ENCODE measurements at places on chromosomes 6 and 20. TPM values are rescaled to one million over a fixed set of nuclear protein-coding genes. Genes with fewer than 3 reads are reported as not detected.

DNA sequence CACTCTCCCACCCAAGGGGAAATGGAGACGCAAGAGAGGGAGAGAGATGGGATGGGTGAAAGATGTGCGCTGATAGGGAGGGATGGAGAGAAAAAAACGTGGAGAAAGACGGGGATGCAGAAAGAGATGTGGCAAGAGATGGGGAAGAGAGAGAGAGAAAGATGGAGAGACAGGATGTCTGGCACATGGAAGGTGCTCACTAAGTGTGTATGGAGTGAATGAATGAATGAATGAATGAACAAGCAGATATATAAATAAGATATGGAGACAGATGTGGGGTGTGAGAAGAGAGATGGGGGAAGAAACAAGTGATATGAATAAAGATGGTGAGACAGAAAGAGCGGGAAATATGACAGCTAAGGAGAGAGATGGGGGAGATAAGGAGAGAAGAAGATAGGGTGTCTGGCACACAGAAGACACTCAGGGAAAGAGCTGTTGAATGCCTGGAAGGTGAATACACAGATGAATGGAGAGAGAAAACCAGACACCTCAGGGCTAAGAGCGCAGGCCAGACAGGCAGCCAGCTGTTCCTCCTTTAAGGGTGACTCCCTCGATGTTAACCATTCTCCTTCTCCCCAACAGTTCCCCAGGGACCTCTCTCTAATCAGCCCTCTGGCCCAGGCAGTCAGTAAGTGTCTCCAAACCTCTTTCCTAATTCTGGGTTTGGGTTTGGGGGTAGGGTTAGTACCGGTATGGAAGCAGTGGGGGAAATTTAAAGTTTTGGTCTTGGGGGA is 754 bp downstream of the TNF start:
- H3K27me3 ChIP-seq: no peaks in the 10 kb centered on the region
- DNase-seq: peak; percentile 71
- peaks cover 74% of the 10 kb centered on the region for H3K36me3 ChIP-seq
- H3K27ac ChIP-seq: peak overlapping the region; percentile 99
- peak overlapping the region; percentile 99 for H3K4me3 ChIP-seq

- H3K27ac ChIP-seq: peak overlapping the region; percentile 25
- peaks cover 26% of the 10 kb centered on the region for H3K36me3 ChIP-seq
- H3K27me3 ChIP-seq: no peaks in the 10 kb centered on the region
- peaks cover 25% of the 10 kb centered on the region for H3K4me1 ChIP-seq
- no peak overlapping the region for H3K4me3 ChIP-seq
Measured at GRCh38 chr20:34585019-34585418, 26.5 kb downstream of the MAP1LC3A start.

DNA sequence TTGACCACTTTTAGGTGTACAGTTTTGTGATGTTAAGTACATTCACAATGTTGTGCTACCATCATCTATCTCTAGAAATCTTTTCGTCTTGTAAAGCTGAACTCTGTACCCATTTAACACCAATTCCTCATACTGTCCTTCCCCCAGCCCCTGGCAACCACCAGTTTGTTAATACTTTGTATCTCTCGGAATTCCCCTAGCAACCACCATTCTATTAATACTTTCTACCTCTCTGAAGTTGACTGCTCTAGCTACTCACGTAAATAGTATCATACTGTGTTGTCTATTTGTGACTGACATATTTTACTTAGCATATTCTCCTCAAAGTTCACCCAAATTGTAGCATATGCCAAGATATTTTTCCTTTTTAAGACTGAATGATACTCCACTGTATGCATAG is 82.3 kb upstream of the CLDN20 start:
- H3K4me3 ChIP-seq: no peak overlapping the region
- no peaks in the 10 kb centered on the region for H3K27me3 ChIP-seq
- DNase-seq: no peak
- H3K27ac ChIP-seq: no peak overlapping the region
- peaks cover 47% of the 10 kb centered on the region for H3K36me3 ChIP-seq

DNA sequence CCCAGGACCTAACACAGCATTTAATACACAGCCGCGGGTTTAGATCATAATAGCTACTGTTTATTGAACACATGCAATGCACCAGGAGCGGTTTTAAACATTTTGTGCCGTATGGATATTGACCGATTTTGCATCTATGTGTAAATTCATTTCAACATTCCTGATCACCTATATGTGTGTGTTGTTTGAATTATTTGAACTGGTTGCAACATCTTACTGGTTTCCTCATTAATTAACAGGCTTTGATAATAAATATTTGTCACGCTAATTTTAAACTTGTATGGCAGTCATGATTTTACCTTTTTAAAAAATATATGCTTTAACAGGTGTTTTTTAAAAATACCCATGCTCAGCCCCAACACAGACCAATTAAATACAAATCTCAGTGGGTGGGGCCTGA is 35.8 kb downstream of the CPNE5 start:
- H3K4me1 ChIP-seq: no peaks in the 10 kb centered on the region
- no peak for DNase-seq
- peaks cover 20% of the 10 kb centered on the region for H3K27me3 ChIP-seq
- H3K27ac ChIP-seq: no peak overlapping the region
- H3K4me3 ChIP-seq: no peak overlapping the region

GRCh38 chr20:41903586-41903985 is 285.4 kb upstream of the CHD6 start:
- no peak for DNase-seq
- no peaks in the 10 kb centered on the region for H3K4me1 ChIP-seq

GRCh38 chr20:61253640-61254511 is 1.8 kb downstream of the CDH4 start:
- no peak overlapping the region for H3K4me3 ChIP-seq
- no peak for DNase-seq
- H3K27ac ChIP-seq: no peak overlapping the region

DNA sequence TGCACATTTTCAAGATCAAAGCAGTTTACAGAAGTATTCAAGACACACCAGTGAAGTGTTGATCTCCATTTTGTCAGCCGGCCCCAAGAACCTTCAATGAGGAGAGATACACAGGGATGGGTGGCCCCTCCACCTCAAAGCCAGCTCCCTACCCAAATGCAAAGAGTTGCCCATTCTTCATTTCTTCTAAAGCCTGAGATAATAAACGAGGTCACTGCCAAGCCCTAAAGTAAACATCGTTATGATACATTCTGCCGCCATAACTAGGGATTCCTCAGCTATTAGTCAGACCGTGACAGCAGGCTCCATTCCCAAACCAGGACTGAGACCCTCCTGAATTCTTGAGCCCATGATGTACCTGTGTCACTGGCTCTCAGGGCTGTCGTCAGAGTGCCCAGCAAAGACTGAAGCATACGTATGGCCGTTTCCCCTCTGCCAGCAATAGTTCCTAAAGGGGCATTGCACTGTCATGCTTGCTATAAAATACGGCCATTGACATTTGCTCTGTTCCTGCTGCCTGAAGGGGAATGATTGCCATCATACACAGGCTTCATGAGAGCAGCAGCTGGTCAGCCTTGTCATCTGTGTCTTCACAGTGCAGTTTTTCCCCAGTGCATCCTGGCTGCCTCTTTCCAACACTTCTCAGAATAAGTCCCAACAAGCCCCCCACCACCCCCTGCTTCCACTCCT is 41.7 kb downstream of the ISM1 start:
- H3K27ac ChIP-seq: no peak overlapping the region
- peaks cover 12% of the 10 kb centered on the region for H3K4me1 ChIP-seq
- H3K36me3 ChIP-seq: no peaks in the 10 kb centered on the region
- H3K4me3 ChIP-seq: no peak overlapping the region

DNA sequence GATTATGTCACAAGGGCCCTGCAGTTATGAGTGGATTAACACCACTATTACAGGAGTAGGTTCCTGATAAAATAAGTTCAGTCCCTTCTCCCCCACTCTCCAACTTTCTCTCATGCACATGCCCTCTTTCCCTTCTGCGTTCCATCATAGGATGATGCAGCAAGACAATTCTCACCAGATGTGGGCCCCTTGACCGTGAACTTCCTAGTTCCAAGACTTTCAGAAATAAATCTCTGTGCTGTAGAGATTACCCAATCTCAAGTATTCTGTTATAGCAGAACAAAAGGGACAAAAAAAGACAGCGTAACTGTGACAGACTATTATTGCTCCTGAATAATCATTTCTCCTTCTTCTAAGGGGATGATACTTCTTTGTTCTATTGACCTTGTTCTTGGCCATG is 33.8 kb upstream of the TMEM244 start:
- peaks cover 5% of the 10 kb centered on the region for H3K4me1 ChIP-seq
- no peak overlapping the region for H3K4me3 ChIP-seq
- no peaks in the 10 kb centered on the region for H3K36me3 ChIP-seq
- peaks cover 6% of the 10 kb centered on the region for H3K27me3 ChIP-seq
- DNase-seq: no peak
- no peak overlapping the region for H3K27ac ChIP-seq

DNA sequence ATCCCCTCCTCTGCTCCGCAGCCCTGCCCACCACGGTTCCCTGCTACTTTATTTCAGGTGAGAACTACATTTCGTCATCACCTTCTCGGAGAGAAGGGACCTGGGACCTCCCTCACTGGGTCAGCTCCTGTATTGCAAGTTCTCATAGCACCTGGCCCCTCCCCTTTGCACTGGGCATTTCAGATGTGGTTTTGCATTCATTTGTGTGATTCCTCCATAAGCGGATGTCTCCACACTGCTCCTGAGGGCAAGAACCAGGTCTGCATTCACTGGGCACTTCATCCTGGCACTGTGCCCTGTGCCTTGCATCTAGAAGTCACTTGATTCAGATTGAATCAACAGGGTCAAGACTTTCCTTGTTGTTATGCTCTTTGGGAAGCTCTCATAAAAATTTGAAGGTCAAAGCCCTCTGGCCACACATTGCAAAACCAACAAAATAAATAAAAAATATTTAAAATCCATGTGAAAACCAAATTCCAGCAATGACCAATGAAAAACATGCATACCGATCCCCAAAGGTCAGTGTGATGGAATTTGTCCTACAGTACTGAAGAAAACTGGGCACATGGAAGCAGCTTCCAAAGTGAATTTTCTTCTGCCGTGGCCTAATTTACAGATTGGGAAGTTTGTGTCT is 89.1 kb upstream of the F13A1 start:
- no peak for DNase-seq
- peaks cover 11% of the 10 kb centered on the region for H3K27me3 ChIP-seq
- no peak overlapping the region for H3K4me3 ChIP-seq
- H3K4me1 ChIP-seq: no peaks in the 10 kb centered on the region
- no peak overlapping the region for H3K27ac ChIP-seq

DNA sequence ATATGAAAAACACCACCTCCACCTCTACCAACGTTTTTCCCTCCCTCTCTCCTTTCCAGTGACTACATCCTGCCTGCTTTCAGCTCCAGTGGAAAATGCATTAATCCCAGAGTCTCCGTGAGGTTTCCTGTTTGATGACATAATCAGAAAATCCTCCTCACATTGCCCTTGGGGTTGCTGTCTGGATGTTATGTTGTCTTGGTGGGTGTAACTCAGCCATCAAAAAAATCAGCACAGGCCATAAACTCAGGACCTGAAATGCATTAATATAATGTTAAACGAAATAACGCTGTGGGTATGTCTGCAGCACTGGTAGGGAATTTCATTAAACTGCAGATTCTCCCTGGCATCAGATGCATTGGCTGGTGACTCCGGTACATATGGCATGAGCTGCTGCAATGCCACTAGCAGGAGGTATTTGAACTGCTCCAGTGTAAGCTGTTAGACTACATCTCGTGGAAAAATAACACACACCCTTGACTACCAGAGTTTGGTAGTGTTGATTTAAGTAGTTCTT is 297.8 kb downstream of the PRL start:
- peaks cover 6% of the 10 kb centered on the region for H3K27me3 ChIP-seq
- H3K4me3 ChIP-seq: no peak overlapping the region
- H3K4me1 ChIP-seq: no peaks in the 10 kb centered on the region
- no peak overlapping the region for H3K27ac ChIP-seq
- DNase-seq: no peak

DNA sequence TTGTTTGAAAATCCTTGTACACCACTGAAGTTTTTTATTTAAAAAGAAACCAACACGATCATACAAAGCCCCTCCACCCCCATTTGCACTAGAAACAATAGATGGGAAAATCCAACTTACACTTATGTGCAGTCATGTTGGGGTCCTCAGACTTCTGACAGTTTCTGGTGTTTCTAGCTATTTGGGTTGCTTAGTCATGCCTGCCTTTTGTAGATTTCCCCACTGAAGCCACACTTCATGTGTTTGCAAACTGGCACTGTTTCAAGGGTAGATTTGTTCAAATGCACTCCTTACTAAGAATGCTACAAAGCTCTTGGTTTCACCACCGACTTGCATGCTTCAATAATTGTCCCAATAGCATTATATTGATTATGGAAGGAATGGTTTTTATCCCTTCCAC is 1.5 kb downstream of the SH3BGRL2 start:
- H3K4me3 ChIP-seq: no peak overlapping the region
- peaks cover 6% of the 10 kb centered on the region for H3K4me1 ChIP-seq
- no peak for DNase-seq
- no peak overlapping the region for H3K27ac ChIP-seq
- peaks cover 58% of the 10 kb centered on the region for H3K27me3 ChIP-seq
- H3K36me3 ChIP-seq: no peaks in the 10 kb centered on the region

- no peak for DNase-seq
- no peaks in the 10 kb centered on the region for H3K4me1 ChIP-seq
- no peak overlapping the region for H3K4me3 ChIP-seq
Measured at GRCh38 chr20:7171911-7172310, 404.4 kb downstream of the BMP2 start.

DNA sequence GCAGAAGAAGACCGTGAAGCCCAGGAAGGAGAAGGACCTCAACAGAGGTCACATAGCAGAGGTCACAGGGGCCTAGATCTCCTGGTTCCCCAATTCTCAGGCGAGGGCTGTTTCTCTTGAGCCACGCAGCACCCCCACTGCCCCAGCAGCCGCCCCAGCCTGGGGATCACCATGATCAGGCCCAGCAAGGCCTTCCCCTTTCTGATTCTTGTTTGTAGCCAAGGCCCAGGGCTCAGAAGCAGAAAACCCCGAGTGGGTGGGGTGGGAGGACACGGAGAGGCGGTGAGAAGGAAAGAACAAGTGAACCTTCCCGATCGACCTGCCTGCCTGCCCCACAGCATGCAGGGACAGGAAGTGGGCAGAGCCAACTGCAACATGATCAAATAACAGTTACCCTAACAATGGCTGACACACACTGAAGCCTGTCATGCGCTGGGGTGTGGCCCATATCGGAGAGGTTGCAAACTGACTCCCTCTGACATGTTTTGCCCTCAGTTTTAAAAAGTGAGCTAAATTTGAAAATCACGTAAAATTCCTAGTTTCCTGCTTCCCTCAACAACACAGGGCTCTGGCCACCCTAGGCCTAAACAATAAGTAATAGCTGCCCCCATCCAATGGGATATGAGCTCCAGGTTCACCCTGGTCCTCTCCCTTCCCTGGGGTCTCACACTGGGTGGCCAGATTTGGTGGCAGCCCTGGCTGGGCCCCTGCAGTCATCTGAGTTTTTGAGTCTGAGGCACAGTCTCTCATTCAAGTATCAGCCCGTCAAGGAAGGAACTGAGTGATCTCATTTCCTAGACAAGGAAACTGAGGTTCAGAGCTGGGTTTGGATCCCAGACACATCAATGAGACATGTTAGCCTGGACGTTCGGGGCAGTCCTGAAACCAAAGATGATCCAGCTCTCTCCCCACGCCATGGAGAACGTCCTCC is 6.5 kb downstream of the PEDS1 start:
- peak overlapping the region; percentile 97 for H3K27ac ChIP-seq
- H3K27me3 ChIP-seq: no peaks in the 10 kb centered on the region
- DNase-seq: peak; percentile 93
- peaks cover 63% of the 10 kb centered on the region for H3K4me1 ChIP-seq
- H3K36me3 ChIP-seq: peaks cover 56% of the 10 kb centered on the region

- H3K4me3 ChIP-seq: no peak overlapping the region
- no peak overlapping the region for H3K27ac ChIP-seq
- H3K27me3 ChIP-seq: no peaks in the 10 kb centered on the region
Measured at GRCh38 chr20:44931911-44932310, 22.1 kb downstream of the PABPC1L start.

The SF3B5 gene
- 217 TPM for total RNA-seq

The CNKSR3 gene
- total RNA-seq: not detected

The EPPIN gene
- not detected for total RNA-seq

The LST1 gene
- 42.6 TPM for total RNA-seq

The SMIM13 gene
- 15.2 TPM for total RNA-seq

Measured in activated CD4-positive, alpha-beta T cell treated with anti-CD3 and anti-CD28 coated beads, Interleukin-2, amount 10 ng/mL, durations not matched to agents 24 days and 14 days (primary cell).